ENCODE measurements at places on chromosomes 7 and 10. TPM values are rescaled to one million over a fixed set of nuclear protein-coding genes. Genes with fewer than 3 reads are reported as not detected.

The INMT gene
- not detected for total RNA-seq

GRCh38 chr7:123994449-123994848 lies 38.4 kb downstream of the TMEM229A start:
- DNase-seq = no peak

The LMOD2 gene
- total RNA-seq = not detected

DNA sequence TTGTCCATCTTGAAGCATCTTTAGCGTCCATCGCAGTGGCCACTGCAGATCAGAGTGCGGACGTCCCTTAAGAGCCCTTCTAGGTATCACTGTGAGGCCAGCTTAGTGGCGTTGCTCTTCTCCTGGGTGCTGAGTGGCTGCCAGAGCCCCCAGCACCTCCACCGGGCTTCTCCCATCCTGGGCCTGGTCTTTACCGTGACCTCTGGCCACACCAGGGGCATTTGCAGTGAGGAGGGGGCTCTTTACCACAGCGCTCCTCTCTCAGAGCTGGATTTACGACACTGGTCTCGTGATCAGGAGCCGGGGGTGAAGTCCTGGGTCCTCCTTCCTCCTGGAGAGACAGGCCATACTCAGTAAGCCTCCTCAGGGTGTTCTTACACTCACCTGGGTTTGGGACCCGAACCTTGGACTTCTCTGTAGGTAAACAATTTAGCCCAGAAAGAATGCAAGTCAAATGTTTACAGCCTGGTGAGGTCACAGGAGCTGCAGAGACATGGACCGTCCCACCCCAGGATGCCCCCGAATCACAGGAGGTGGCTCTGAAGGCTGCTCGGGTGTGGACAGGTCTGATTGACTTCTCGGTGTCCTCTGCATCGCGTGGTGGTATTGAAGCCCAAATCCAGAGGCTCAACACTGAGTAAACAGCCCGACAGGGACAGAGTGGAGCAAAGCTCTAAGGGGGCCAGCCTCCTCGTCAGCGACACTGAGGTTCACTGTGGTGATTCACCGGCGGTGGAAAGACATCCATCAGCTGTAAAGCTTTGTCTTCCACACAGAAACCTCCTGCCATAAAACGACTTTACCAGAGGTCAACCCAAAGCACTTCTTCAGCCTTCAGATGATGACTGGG lies 33.0 kb downstream of the JAKMIP3 start:
- DNase-seq = no peak

DNA sequence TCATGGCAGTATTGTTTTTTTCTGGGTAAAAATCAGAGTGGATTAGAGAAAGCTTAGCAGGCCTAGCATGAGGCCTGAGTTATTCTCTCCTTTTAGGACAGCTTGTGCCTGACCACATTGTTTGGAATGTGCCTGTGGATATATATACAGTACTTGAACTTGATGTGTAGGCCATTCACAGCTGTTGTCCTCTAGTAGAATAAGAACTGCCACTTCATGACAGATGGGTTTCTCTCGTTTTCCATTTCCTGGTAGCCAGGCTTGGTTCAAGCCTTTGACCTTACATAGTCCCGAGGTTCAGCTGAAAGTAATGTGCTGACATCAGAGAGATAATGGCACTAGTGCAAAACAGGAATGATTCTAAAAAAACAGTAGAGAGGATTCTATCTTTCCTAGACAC lies 473.9 kb downstream of the AUTS2 start:
- DNase-seq = no peak

The ARMC3 gene
- not detected for total RNA-seq

The HOXA1 gene
- 1.5 TPM for total RNA-seq

DNA sequence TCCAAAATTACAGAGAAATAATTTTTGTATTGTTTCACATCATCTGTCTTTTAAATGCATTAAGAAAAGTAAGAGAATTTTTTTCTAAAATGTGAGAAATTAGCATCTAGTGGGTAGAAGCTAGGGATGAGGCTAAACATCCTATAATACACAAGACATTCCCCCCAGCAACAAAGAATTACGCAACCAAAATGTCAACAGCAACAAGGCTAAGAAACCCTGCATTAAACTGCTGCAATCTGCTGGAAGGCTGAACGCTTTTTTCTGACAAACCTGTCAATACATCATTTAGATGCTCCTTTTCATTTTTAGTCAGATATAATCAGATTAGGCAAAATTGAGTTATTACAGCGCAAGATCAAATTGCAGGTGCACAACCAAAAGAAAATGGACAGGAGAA lies 162.2 kb downstream of the C1GALT1 start:
- no peak for DNase-seq

GRCh38 chr10:24821986-24822385 lies 98.3 kb upstream of the ARHGAP21 start:
- DNase-seq = no peak

Data from endothelial cell of umbilical vein (primary cell).